ENCODE measurements at places on chromosomes 12 and 14.
A peak's percentile ranks its signal among the peaks of the same experiment; 100 is the strongest.

- DNase-seq, result no peak
Measured at GRCh38 chr14:64217308-64217707, 76.9 kb downstream of the ESR2 start.

GRCh38 chr12:31950088-31950487, 9.1 kb upstream of the RESF1 start:
- no peak for DNase-seq

DNA sequence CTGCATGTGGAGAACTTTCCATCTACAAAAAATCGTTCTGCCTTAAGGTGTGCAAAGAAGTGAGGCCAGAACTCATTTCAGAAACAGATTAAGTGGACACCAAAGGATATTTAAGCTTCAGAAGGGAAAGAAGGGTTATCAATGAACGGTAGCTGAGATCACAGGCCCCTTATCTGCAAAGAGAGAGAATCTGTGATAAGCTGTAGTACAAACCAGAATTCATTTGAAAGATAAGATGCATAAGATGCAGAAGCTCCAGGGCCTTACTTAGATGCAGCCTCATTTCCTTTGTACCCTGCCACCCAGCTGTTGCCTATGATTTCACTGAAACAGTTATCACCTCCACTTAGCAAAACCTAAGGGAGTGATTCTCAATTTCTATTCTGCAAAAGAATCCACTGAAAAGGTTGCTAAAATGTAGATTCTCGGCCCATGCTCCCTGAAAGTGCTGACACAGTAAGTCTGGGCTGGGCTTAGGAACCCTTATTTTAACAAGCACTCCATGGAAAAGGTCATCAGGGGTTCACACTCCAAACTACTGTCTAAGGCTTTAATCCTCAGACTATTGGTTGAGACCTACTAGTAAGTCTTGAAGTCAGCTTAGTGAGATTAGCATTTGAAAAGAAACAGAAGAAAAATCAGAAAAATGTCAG, 64.8 kb downstream of the HELB start:
- DNase-seq, result no peak

- DNase-seq, result no peak
Measured at GRCh38 chr12:7966563-7966962, 30.6 kb upstream of the SLC2A3 start.

GRCh38 chr12:127113945-127114344, 1153.0 kb upstream of the TMEM132C start:
- DNase-seq, result no peak

DNA sequence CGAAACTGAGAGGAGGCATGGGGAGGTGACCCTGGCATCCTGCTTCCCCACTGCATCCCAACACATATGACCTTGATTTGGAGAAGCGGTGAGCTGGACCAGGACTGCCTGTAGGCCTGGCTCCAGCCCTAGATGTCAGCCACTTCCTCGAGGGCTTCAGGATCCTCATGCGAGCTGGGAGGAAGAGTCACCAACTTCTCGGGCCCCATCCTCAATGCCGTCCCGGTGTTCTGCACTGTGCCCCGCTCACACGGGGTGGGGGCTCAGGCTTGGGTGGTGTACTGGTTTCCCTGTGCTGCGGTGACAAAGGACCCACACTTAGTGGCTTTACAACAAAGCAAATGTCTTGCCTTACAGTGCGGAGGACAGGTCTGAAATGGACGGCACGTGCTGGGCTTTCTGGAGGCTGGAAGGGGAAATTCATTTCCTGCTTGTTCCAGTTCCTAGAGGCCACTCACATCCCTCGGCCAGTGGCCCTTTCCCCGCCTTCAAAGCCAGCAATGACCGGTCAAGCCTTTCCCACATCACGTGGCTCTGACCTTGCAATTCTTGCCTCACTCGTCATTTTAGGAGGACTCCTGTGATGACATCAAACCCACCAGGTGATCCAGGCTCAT, 298.1 kb upstream of the RTL1 start:
- DNase-seq, result peak; percentile 6

DNA sequence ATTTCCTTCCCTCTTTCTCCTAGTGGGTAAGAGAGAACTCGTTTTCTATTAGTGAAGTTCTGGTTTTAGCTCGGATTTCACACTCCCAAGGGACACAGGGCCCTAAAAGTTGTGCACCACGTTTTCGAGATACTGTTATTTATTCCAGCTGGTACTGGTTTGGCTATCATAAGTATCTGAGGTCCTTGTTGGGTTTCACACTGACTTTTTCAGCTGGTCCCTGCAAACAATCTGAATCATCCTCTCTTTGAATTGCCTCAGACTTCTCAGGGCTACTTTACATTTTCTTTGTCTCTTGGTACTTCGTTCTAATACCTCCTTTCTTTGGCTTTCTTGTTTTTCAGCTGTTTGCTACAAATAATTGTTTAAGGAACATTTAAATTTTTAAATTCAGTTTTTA, 75.7 kb downstream of the SCN8A start:
- no peak for DNase-seq

Measured in femur (tissue), 1 donor.